ENCODE measurements at places on chromosomes 5 and 9.
A peak's percentile ranks its signal among the peaks of the same experiment; 100 is the strongest.

GRCh38 chr5:34522599-34523386, 133.3 kb upstream of the RAI14 start:
- DNase-seq, result peak; percentile 88

DNA sequence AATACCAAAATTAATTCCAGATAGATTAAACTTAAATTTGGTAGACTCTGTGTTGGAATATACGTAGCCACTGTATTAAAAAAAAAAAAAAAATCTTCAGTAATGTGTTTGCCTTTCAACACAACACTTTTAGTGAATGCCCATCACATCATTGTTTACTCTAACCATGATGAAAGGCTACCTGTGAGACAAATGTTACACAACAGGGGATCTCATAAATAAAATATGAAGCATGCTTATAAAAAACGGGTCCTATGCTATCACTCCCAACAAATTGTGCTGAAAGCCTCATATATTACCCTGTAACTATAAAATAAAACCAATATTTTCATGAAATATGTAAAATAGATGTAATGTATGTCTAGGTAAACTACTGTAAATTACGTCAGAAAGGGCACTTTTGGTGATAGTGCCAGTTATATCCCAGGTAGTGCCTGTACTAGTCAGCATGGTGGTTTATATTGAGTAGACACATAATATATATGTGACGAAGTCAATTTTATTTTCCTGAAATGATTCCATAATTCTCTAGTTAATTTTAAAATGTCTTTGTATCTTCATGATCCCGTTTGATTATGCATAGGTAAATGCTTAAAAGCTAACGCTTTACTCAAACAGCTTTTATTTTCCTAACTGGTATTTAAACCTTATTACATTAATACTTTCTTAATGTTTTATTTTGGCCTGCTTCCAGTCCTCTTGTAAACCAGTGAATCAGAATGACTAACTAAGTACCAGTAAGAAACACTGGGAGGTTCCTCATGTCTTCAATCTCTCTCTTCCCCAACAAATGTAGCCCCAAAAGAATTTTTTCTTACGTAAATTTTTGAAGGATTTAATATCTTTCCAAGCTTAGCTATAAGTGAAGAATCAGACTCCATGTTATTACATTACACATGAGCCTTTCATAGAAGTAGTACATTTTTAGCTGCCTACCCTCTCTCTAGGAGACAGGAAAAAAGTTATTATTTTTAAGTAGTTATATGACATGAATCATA, 420.3 kb downstream of the GABRG2 start:
- DNase-seq, result no peak

GRCh38 chr5:142688281-142688989, 2.5 kb upstream of the FGF1 start:
- DNase-seq, result no peak

DNA sequence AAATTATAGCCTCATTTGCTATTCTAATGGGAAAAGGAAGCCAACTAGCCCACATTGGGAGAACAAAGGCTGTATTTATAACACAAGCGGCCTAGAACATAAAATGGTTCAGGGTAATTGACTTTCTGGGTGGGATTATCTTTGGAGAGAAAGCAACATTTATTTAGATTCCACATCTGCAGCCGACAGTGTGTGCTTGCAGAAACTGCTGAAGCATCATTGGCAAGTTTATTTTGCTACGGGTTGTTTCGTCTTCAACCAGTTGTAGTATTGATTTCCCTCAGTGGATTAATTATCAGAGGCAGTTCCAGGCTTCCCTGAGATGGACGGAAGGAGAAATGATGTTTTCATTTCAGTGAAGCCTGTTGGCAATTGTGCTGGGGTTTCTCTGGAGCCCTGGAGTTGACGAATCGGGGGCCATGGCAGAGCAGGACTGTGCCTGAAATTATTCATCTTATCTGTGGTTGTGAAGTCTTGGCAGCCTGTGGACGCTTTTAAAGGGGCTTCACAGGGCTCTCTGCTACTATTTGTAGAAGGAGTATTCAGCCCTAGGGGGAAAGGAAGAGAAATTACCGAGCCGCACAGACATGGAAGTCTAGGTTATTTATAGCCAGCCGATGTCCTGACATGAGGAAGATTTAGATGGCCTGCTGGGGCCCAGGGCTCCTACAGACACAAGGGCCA, 290.6 kb upstream of the IRX4 start:
- no peak for DNase-seq
